ENCODE measurements at places on chromosomes 3 and 15.

GRCh38 chr3:101851072-101851770, 1.9 kb downstream of the NFKBIZ start:
- no peak for DNase-seq

GRCh38 chr3:19945969-19946831, 697 bp upstream of the RAB5A start:
- no peak for DNase-seq

GRCh38 chr3:32734756-32735155, 49.8 kb downstream of the CNOT10 start:
- no peak for DNase-seq

DNA sequence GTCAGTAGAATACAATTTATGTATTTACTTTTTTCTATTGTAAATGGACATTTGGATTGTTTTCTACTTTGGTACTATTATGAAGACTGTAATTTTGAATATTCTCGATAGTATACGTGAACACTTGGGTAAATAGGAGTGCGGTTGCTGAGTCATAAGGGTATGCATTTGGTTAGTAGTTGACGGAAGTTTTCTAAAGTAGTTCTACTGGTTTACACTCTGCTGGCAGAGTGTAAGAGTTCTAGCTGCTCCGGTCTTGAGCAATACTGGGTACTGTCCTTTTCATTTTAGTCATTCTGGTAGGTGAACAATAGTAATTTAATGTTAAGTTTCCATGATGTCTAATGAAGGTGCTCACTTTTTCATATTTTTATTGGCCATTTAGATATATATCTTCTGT, 70.0 kb downstream of the MEF2A start:
- no peak for DNase-seq

DNA sequence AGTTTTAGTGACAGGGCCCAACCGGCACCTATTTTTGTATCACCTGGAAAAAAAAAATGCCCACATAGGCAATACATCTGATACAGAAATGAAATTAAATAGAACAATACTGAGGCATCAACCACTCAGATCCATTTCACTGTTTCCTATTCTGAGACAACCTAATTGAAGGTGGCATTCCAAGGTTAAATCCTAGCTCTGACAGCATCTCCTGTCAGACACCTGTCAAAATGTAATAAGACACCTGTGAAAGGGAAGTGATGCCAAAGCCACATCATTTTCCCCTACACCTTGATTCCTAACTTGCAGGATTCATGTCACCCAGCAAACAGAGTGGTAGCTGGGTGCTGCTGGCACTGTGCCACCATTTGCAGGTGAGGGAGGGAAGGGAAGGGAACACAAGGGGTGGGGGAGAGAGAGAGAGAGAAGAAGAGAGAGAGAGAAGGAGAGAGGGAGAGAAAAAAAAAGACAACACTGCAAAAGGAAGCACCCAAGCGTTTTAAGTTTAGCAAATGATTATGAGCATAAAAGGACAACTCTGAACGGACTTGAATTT, 1044.6 kb upstream of the CFAP20DC start:
- DNase-seq = no peak

GRCh38 chr15:44654858-44655257, 8.6 kb downstream of the SPG11 start:
- no peak for DNase-seq

DNA sequence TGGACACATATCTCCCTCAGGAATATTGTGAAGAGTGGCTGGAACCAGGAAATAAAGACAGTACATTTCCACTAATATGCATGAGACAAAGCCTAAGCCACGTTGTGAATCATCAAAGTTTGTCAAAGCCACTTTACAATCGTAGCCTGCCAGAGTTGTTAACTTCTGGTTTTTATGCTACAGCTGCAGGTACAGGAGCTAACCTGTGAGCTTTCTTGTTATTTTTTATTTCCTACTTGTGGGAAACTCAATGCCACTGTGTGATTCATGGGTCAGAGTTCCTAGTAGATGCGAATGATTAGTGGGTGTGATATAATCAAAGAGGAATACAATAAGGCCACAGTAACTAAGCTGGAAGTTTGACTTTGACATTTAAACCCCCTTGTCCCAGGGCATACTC, 44.4 kb upstream of the TEX9 start:
- no peak for DNase-seq

DNA sequence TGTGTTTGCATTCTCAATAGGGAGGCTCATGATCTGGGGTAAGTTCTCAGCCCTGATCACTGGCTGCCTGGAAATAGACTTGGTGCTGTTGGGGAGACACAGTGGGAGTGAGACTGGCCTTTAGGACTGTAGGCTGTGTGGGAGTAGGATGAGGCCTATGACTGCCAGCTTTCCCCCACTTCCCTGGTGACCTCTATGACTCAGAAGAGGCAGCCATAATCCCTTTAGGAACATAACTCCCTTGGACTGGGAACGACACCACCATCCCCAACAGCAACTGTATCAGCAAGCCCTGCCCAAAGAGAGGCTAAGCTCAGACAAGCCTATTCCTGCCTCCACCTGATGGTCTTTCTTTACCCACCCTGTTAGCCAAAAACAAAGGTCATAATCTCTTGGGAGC, 91.3 kb downstream of the SUCNR1 start:
- no peak for DNase-seq

- DNase-seq = no peak
Observed at GRCh38 chr15:68576235-68576892, 2.4 kb upstream of the CORO2B start.

Measured in activated CD8-positive, alpha-beta memory T cell treated with anti-CD3 and anti-CD28 coated beads for 1 hour (primary cell).